ENCODE measurements at places on chromosomes 3 and 15.

GRCh38 chr15:66921319-66921915, 144.0 kb upstream of the SMAD3 start:
- no peak for DNase-seq

GRCh38 chr3:106750092-106750491, 627.1 kb upstream of the CCDC54 start:
- DNase-seq: no peak

DNA sequence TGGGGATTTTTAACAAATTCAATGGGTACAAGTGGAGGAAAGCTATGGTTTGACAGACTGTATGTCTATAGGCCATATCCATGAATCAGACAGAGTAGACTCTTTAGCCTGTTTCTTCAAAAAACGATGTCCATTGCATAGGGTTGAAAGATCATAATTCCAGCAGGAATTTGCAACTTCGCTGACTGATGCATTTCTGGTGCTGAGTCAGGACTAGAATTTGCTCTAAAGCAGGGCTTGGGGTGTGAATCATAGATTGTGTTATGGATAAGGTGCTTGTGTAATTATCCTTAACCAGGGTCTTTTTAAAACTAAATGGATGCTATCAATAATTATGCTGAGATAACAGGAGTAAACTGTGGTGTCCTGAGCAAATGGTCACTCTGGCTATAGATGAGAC, 200.4 kb upstream of the TBC1D5 start:
- DNase-seq: no peak

DNA sequence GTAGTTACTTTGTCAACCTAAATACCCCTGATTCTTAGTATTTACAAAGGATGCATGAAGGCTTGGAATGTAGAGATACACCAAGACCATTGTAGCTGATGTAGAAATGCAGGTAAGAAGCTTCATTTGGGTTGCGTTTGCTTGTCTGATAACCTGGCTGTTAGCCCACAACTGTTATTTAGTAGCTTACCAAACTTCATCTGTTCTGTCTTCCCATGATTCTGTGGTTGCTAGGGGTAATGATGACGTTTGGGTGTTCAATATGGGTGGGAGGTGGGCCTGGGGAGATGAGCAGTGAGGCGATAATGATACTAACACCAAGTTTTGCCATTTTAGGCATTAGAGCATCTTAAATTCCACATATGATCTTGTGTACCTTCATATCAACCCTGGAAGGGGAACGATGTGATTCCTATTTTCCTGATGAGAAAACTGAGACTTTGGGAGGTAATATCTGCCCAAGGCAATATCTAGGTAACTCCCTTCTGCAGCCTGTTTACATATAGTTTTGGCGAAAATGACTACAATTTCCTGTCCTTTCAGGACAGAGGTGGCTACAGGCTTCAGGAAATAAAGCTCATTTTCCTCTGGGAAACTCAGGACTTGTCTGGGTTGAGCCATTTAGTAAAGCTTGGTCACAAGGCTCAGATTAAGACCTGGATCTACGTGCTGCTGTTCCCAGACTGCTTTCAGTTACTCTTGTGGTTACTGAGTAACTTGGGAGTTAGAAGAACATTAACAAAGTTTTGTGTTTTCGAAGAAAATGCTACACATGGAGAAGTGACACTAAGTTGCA, 26.8 kb downstream of the FNDC3B start:
- no peak for DNase-seq

DNA sequence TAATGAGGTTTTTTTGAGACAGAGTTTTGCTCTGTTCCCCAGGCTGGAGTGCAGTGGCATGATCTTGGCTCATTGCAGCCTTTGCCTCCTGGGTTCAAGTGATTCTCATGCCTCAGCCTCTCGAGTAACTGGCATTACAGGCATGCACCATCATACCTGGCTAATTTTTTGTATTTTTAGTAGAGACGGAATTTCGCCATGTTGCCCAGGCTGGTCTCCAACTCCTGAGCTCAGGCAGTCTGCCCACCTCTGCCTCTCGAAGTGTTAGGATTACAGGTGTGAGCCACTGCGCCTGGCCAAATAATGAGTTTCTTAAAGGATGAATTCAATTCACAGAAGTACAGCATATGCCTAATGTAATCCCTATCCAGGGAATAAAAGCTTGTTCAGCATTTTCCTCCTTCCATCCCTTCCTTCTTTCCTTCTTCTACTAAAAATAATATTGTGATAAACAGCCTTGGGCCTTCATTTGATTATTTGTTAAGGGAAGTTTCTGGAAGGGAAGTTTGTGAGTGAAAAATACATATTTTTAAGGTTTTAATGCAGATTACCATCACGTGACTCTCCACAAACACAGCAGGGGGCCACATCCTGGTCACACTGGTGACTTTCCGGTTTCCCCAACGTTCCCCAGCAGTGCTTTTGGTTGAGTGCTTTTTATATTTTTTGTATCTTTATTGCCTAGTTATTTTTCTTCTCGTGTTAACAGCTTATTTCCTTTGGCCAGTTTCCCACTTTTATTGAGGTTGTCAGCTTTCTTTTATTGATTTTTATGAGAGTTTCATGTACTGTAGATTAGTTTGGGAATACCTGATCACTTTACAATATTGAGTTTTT, 116.8 kb downstream of the USP13 start:
- no peak for DNase-seq

DNA sequence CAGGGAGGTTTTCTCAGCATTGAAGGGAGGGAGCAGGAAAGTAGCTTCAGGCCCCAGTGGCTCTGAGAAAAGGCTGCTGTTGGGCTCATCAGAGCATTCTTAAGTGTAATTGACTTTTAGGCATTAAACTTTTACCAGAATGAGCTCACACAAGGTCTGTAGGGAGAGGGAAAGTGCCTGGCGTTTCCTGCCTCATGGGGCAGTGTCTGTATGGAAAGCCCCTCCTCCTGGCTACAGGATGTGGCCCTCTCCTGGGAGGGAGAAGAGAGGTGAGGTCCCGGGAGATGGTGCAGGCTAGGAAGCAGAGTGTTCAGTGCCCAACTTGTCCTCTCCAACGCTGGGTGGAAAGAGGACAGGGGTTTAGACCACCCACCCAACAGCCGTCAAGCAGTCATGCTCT, 21.3 kb upstream of the SCN10A start:
- no peak for DNase-seq

DNA sequence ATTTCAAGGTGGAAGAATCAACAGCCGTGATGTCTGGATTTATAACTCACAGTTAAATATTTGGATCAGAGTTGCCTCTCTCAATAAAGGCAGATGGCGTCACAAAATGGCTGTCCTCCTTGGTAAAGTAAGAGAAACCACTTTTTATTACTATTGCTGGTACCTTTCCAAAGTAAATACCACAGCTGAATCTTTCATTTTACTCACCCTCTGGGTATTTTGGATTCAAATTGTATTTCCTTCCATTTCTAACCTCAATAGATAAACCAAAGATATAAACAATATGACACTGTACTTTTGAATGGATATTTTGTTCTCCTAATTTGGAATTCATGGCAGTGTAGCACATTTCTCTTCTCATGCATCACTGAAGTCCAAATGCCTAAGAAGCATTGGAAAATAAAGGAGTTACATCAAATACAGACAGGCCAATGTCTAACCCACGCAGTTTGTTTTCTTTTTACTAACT, 29.5 kb downstream of the KLHL24 start:
- no peak for DNase-seq

DNA sequence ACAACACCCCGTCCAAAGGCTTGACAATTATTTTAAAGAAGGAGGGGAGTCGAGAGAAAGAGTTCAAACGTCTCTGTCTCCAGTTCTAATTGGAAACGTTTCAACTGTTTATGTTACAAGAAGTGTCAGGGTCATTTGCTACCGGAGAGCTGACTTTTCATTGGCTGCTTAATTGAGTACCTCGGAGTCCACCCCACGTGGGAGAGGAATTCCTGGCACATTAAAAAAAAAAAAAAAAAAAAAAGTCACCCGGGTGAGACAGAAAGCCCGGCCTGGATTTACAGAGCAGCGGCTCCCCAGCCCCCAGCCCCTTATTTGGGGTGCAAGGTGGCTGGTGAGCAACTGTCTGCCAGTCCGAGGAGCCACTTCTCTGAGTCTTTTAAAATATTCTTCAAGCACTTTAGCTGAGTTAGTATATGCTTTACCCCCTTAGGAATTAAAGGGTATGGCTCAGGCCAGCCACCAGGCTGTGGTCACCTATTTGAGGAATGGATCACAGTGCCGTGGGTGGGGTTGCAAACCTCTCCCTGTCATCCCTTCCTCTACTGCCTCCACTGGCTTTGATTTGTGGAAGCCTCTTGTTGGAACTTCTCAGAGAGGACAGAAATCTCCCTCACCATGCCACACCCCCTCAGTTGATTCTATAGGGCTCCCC, 3.9 kb upstream of the TLE3 start:
- peak; percentile 77 for DNase-seq

DNA sequence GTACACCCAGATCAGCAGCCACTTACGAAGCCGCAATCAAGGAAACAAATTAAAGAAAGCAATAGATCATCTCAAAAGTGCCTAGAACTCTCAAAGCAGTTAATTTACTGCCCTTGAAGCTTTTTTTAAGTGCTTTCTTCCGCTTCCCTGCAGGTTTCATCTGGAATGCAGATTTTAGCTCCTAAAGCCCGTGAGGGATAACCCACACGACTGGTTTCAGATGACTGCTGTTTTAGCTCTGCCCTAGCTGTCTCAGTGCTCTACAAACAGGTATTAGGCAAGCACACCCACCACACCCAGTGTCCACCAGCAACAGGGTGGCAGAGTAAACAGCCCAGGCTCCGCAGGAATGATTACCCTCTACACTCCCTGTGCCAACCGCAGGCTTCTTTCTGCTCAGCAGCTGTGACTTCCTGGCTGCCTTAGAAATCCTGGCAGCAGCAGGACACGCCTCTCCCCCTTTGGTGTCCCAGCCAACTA, 126.0 kb downstream of the FMN1 start:
- peak; percentile 62 for DNase-seq

DNA sequence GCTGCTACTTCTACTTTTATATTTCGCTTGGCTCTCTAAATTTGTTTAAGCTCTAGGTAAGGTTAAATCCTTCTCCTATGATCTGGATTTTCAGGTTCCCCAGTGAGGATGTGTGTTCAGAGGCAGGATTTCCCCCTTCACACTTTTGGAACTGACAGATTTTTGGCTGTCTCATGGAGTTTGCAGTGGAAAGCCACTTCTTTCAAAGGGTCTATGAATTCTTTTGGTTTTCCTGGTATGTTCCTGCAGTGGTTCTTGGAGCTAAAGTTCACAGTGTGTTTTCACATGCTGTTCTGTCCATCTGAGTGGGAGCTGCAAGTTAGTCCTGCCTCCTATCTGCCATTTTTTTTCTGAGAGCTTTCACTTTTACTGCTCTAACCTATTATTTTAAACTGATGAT, 21.6 kb upstream of the TIGIT start:
- no peak for DNase-seq

GRCh38 chr3:149472030-149472797, 2.3 kb upstream of the TM4SF4 start:
- no peak for DNase-seq

- DNase-seq: no peak
These were observed 44.0 kb upstream of the ALDH1A3 start for GRCh38 chr15:100835636-100836035.

- peak; percentile 75 for DNase-seq
These were observed 77.1 kb downstream of the BFSP2 start for GRCh38 chr3:133476971-133477375.

GRCh38 chr3:72065872-72066641, 281.1 kb upstream of the PROK2 start:
- DNase-seq: no peak

DNA sequence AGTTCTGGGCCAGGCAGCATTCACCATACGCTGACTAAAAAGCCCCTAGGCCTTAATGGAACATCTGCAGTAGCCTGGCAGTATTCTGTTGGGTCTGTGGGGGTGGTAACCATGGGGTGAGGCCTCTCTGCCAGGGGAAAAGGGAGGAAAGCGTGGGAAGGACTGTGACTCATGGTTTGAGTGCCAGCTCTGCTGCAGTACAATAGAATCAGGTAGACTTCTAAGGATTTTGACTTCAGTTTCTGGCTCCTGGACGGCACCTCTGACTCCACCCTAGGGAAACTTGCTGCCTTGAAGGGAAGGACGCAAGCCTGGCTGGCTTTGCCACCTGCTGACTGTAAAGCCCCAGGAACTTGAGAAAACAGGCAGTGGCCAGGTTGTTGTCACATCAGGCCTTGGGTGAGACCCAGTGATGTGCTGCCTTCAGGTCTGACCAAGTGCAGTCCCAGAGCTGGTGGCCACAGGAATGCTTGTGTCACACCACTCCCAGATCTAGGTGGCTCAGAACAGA, 148.6 kb downstream of the SUCNR1 start:
- DNase-seq: no peak

DNA sequence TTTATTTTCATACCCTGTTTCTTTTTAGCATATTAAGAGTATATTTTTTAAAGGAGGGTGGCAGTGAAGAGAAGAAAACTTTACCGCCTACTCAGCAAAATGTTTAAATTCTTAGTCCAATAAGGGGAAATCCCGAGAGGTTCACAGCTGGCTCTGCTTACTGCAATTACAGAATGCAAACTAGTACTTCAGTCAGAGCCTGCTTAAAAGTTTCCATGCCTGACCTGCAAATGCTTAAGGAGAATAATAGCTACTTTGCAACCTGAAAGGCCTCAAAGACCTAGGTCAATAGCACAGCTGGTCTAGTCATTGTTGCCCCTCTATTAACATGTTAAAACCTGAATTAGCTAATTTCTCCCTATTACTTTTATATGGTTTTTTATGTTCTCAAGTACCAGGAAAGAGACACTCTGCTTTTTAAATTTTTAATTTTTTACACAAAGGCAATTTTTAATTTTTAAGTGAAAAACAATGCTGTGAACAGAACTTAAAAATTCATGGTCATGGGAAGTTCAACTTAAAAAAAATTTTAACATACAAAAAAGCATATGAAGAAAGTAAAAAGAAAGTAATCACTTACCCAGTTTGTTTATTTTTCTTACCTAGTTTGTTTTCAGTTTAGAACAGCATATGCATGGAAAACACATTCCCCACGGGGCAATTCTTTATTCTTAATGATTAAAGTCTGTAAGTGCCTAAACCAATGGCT, 79.2 kb downstream of the P3H2 start:
- no peak for DNase-seq

DNA sequence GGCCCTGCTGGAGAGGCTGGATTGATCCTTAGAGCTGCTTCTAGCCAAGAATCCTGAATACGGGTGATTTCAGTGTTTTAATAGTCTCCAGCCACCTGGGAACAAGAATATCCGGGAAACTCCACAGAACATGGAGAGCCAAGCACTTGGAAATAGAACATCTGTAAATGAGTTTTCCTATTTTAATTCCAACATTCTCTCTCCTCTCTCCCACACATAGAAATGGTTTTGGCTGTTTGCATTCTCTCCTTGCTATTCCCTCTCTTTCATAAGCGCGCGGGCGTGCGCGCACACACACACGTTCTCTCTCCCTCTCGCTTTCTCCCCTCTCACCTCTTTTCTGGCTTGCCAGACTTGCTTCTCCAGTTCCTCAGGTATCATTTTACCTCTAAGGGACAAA, 50.6 kb downstream of the GADL1 start:
- DNase-seq: no peak

GRCh38 chr15:57356178-57356577, 20.1 kb upstream of the CGNL1 start:
- no peak for DNase-seq

GRCh38 chr3:171194965-171195364, 168.4 kb upstream of the SLC2A2 start:
- DNase-seq: no peak

GRCh38 chr3:36765104-36765503, 751 bp upstream of the DCLK3 start:
- no peak for DNase-seq

Data from NCI-H774 (cell line).